ENCODE measurements at places on chromosomes 1 and 21.

- DNase-seq: no peak
These were observed 24.2 kb upstream of the SLFNL1 start for GRCh38 chr1:41045740-41046139.

GRCh38 chr21:15236111-15236510 is 171.3 kb upstream of the NRIP1 start:
- DNase-seq: no peak

DNA sequence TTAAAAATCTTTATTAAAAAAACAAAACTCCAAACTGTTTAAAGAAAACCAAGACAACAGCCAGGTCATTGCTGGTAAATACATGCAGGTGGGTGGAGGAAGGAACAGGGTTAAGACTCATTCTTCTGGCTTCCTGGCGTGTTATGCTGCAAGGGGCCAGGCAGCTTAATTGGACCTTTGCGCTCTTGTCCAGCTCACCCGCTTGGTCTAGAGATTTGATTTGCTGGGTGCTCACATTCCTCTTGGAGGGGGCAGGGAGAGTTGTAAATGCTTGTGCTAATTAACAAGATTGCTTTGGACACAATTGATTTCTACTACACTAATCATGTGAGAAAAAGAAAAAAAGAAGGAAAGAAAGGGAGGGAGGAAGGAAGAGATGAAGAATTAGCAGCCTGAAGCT is 10.5 kb downstream of the CEP104 start:
- DNase-seq: no peak

GRCh38 chr1:55726994-55727393 is 511.8 kb upstream of the USP24 start:
- no peak for DNase-seq

DNA sequence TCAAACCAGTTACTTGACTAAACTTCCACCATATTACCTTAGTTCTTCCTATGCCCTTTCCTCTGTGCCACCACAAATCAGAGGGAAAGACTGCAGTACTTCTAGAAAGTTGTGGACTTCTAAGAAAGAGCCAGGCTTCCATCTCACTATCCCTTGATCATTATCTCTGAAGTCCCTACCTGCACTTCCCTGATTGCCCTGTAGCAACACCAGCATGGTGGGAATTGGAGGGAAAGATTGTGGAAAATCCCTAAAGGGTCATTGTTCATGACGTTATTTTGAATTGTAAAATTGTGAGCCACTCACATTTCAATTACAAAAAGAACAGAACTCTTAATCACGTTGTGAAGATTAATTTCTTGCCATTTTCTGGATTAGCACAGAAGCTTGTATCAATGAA is 23.4 kb upstream of the KIAA1614 start:
- DNase-seq: no peak

GRCh38 chr1:151189637-151190445 is at the start of gene VPS72:
Gene VPS72, minus strand, starts transcription at chr1:151190197. Its CDS starts 76 bp downstream, at chr1:151190121.
- DNase-seq: peak; percentile 65

DNA sequence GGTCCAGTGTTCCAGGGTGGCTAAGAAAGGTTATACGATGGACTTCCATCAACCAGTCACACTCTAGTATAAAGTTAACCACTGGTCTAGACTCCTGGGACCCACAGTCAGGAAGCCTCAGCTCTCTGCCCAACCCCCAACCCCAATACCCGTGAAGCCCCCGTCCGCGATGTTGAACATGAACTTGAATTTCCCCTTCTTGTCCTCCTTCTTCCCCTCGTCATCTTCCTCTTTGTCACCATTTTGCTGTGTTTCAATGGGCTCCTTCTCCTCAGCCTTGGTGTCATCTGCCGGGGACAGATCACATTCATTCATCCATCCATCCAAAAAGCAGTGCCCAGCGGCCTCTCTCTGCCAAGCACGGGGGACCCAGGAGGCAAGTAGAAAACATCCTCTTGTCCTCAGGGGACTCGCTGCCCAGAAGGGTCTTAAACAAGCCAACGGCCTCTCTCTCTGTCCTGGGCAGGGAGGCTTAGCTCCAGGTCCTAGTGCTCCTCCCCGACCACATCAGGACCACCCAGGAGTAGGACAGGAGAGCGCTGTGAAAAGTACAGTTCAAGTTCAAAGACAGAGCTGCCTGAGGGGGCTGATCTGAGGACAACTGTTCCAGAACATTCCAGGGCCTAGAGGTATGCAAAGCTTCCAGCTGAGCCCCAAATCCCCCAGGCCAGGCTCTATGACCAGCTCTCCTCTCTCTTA is 66.5 kb downstream of the KCNAB2 start:
- DNase-seq: no peak

Measured in memory B cell (primary cell).